NCI-H1417 treated with DMSO at 0.1 percent for 48 hours (cell line): ENCODE measurements at places on chromosomes 4 and X.

DNA sequence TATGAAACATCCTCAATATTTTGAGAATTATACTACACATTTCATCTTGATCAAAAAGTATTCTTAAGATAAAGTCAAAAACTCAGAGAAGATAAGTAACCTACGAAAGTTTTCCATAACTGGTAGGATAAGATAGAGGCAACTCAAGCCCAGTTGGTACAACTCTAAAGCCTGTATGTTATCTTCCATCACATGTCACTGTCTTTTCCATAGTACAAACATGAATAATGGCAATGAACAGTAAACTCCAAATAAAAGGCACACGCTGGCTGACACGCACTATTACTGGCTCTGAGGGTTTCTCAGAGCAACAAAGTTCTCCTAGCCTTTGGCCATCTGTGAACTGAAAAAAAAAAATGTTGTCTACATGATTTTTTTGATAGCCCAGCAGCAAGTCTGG lies 27.2 kb downstream of the LIN54 start:
- no peak for DNase-seq

DNA sequence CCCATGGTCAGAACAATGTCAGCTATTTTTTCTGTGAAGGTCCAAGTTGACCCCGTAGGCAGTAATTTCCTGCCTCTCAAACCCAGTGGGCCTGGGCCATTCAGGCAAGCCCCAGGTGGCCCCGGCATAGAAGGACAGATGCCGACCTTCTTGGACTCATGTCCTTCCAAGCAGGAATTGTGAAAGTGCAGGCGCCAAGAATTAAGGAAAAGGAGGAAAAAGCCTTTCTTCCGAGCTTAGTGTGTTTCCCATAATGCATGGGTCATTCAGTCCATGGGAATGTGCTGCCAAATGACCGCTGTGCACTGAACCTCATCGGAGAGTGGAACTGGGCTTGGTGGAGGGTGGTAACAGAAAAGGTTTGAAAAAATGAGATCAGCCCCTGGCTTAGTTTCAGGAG lies 196.5 kb upstream of the HS3ST1 start:
- DNase-seq: no peak

DNA sequence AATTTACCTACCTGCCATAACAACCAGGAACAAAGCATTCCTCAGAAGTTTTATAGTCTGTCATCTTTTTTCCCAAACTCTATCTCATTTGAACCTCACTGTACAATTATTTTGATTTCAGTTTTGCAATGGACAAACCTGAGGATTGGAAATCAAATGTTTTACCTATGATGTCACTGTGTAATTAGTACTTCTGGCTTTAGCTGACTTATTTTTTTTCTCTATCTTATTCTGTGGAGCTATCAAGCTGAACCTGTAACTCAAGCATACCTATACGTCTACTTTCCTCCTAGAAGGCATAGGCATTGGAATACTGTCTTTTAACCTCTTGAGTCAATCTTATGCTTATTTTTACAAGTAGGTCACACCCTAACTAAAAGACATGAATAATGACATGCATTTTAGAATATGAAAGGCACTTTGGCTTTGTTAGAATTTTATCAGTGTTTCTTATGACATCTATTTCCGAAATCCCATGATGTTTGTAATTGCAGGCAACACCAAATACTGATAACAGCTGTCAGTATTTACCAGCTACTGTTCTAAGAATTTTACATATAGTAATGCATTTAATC lies 21.5 kb downstream of the CCSER1 start:
- DNase-seq: no peak

GRCh38 chr4:183177001-183177400 lies 77.9 kb downstream of the WWC2 start:
- no peak for DNase-seq

- no peak for DNase-seq
Observed at GRCh38 chrX:137101273-137101990, 67.6 kb upstream of the GPR101 start.

- no peak for DNase-seq
Observed at GRCh38 chrX:45824471-45824870, 623.8 kb upstream of the DIPK2B start.
